ENCODE measurements at places on chromosomes 3 and 15.

GRCh38 chr3:38552364-38552763, 56.2 kb downstream of the EXOG start:
- DNase-seq: no peak

- DNase-seq: peak; percentile 51
Measured at GRCh38 chr3:12947504-12948369, 106.4 kb upstream of the RPL32 start.

GRCh38 chr3:112424394-112424793, 74.9 kb downstream of the BTLA start:
- no peak for DNase-seq

DNA sequence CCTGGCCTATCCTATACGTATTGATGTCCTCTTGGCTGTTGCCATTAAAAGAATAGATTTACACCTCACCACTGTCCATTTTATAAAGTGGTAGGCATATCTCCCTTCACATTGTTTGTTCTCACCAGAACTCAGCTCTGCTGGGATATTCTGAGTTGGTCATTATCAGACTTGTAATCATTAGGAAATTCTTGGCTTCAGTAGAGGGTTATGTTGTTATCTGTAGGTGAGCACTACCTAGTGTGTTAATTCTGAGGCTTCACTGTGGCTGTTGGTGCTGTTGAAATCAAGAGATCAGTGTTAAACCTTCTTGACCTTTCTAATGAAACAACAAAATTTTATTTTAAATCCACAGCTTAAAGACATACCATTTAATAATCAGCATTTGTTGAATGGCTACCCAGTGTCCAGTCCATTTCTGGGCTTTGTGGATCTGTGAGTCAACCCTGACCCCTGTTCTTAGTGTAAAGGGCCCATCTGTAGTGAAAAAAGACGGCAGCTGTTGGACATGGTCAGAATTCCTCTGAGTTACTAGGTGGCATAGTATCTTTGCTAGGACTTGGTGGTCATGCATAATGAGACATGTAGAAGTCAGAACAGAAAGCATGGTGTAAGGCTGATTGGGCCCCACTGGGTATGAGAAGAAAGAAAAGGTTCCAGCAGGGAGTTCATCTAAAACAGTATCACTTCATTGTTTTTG, 32.9 kb upstream of the P4HTM start:
- no peak for DNase-seq

GRCh38 chr3:95508124-95508523, 1306.3 kb upstream of the EPHA6 start:
- DNase-seq: no peak
